Foreskin keratinocyte (primary cell): ENCODE measurements at places on chromosomes 2 and 18.

GRCh38 chr2:70477441-70477844, 76.2 kb downstream of the TGFA start:
- DNase-seq = no peak

- DNase-seq = no peak
Measured at GRCh38 chr2:136085453-136086209, 32.3 kb downstream of the CXCR4 start.

GRCh38 chr2:171531291-171531690, 9.0 kb downstream of the CYBRD1 start:
- DNase-seq = no peak

DNA sequence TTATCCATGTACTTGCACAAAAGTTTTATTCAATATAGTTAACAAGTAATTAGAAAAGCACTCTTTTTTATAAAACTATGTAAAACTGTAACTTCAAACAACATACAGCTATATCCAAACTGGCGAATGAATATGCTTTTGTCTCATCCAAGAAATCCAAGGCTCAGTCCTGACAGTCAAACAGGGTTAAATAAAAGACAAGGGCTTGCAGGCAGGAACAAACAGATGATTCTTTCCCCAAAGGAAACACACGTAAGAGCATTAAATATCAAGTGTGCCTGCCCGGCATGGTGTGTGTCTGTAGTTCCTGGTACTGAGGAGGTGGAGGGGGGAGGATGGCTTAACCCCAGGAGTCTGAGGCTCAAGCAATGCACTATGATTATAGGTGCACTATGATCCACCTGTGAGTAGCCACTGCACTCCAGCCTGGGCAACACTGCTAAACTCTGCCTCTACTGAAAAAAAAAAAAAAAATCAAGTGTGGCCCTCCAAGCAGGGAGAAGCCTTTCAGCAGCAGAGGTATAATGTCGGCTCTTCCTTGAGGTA, 171.3 kb downstream of the DLGAP1 start:
- no peak for DNase-seq

- DNase-seq = no peak
Measured at GRCh38 chr18:14098428-14098827, 33.8 kb downstream of the ZNF519 start.

DNA sequence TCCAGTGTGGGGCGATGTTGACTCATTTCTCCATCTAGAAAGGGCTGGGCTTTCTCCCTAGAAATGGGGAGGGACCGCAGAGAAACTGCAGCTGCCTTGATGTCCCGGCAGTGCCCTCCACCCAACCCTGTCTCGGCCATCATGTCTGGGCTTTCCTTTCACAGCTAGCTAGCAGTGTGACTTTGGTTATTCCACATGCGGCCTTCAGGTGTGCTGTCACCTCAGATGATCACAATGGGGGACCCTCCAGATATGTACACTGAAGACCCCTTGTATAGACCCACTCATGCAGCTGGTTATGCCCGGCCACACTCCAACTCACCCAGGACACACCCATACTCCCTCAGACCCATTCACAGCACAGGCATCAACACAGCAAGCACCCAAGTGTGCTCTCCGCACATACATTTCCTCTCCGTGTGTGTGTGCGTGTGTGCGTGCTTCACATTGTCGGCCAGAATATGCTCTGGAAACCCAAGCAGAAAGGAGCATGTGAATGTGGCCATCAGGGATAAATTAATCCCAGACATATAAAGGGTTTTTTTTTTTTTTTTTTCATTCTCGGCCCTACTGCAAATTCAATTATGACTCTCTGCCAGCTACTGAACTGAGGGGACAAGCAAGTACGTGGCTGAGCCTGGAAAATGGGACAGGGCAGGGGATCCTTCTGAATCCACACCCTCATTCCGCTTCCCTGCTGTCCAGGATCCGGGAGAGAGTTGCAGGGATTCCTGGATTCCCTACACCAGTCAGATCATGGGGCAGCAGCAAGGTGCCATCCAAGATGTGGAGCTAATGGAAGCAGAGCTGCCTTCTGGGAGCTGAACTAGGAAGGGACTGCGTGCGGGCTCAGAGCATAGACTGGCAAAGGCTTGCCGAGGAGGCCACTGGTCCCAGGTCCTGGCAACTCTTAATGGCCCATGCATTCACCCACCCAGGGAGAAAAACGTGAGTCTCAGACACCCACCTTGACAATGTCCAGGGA, 240.2 kb downstream of the DYSF start:
- DNase-seq = no peak

DNA sequence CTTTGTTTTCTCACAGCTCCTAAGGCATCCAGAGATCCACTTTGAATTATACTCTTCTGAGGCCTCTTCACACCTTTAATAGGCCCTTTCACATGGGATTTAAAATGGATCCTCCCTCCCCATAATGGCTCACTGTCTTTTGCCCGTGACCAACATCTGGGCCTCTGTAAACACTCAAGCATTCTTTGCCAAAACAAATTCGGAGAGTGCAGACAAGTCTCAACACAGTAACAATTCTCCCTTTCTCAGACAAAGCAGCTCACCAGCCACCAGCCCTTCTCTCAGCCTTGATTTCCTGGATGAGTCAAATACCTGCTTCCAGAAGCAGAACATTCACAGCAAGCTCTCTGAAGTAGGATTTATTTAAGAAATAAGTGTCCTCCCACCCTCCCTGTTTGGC, 14.0 kb upstream of the IMP4 start:
- DNase-seq = peak; percentile 98

GRCh38 chr18:32711862-32712261, 61.0 kb downstream of the KLHL14 start:
- no peak for DNase-seq

GRCh38 chr2:240622060-240622411, 3.2 kb upstream of the GPR35 start:
- no peak for DNase-seq

- no peak for DNase-seq
Measured at GRCh38 chr18:49626842-49627467, 65.1 kb downstream of the LIPG start.

DNA sequence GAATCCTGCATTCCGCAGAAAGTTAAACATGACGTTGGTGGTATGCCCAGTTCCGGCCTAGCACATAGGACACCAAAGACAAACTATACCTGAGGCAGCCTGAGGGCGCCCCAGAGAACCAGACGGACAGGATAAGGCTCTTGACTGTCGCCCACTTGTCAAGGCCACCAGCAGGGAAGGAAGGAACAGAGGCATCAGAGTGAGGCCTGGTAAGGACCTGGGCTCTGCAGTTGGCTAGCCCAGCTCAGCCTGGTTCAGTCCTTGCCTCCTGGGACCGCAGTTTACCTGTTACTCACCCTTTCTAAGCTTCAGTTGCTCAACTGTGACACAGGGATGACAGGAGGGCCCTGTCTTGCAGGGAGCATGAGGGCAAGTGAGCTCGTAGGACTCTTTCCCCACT, 82.1 kb downstream of the ACTR2 start:
- no peak for DNase-seq

GRCh38 chr18:57931038-57931437, 113.0 kb upstream of the NEDD4L start:
- DNase-seq = no peak

DNA sequence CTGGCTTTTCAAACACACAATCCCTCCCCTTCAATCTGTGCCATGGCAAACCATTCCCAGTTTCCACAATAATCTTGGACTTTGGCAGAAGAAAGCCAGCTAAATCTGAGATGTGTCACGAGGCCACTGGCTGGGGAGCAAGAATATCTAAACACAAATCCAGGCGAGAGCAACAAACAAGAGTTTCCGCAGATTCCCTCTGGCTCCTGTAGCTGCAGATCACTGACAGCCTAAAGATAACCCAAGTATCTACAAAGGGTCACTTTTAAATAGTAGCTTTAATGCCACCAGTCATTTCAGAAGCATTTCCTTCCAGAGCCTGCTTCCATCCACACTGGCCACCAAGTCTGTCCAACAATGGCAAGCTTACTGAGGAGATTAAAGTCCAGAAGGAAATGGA, 86.9 kb downstream of the ACVR1 start:
- DNase-seq = no peak

- no peak for DNase-seq
Measured at GRCh38 chr2:85585781-85586105, 1.5 kb downstream of the VAMP5 start.

DNA sequence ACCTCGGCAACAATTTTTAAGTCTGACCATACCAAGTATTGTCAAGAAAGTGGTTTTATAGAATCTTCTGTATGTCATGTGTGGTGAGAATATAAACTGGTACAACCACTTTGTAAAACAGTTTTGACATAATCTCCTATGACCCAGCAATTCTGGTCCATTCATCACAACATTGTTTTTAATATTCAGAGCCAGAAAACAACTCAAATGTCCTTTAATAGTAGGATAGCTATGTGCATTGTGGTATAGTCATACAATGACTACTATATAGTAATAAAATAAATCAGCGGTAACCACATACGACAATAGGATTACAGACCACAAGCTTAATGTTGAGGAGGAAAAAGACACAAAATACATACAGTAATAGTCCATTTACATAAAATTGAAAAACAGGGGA, 175.2 kb upstream of the SPATS2L start:
- peak; percentile 25 for DNase-seq

DNA sequence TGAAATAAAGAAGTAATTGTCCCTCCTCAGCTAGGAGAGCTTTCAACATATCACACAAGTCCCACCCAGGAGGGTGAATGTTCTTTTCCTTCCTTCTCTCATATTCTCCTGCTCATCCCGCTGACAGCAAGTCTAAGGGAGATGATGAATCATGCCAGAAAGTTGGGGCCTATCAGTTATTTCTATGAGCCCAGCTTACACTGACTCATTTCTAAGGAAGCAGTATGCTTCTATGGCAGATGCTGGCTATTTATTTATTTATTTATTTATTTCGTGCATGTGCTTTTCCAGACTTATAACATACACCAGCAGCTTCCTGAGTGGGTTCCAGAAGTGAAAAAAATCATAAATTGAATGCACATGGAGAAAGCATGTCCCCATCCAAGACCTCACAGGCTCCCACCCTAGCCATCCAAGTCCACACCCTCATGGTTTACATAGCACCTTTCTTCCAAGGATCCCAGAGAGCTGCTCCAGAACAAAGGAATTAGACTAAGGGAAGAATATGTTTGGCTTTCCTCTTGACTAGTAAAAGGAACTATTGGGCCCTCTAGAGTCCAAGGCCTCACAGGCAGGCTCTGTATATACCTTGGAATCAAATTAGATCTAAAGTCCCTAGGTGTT, 1074.2 kb upstream of the ZEB2 start:
- DNase-seq = peak; percentile 75

DNA sequence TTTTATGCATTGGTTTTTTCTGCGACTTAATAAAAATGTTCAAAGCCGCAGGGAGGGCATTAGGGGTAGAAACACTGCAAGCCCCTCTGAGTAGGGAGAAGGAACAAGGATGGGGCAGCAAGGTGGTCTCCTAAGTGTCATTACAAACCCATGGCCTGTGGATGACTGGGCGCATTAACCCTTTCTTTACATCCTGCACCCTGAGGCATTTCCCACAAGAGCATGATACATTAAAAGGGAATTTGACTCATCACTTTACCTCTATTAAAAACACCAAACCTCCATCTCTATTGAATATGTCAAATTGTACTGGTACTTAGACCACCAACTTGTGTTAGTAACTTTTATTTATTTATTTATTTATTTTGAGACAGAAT, 112.5 kb downstream of the VIT start:
- DNase-seq = peak; percentile 37

DNA sequence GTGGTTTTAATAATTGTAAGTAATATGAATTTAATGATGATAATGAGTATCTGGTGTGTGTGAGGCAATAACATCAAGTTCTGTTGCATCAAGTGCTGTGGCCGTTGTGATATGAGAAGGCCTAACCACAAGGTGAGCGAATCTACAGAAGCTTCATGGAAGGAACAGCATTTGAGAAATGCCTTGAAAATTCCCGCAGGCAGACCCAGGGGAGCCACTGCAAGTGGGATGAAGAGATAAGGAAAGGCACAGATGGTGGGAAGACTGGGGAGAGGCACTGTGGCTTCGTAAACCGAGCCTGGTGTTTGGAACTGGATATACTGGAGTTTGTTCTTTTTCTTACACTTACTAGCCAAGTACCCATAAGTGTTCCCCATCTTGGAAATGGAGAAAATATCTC, 357.5 kb downstream of the PTPRM start:
- no peak for DNase-seq

GRCh38 chr2:199985625-199986207, 30.3 kb downstream of the MAIP1 start:
- peak; percentile 23 for DNase-seq

- DNase-seq = no peak
Measured at GRCh38 chr2:101540518-101540917, 65.6 kb upstream of the RFX8 start.

DNA sequence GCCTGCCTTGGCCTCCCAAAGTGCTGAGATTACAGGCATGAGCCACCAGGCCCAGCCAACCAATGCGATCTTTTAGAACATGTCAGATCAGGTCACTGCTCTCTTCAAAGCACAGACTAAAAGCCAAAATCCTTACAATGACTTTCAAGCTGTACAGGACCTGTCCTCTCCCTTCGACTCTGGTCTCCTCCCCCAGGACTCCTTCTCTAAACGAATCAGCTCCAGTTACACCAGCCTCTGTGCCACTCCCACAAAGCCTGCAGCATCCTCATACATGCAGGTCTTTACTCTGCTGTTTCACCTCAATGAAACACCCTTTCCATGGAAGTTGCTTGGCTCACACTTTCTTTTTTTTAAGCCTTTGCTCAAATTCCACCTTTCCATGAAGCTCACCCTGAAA, 436.0 kb downstream of the METTL4 start:
- no peak for DNase-seq

DNA sequence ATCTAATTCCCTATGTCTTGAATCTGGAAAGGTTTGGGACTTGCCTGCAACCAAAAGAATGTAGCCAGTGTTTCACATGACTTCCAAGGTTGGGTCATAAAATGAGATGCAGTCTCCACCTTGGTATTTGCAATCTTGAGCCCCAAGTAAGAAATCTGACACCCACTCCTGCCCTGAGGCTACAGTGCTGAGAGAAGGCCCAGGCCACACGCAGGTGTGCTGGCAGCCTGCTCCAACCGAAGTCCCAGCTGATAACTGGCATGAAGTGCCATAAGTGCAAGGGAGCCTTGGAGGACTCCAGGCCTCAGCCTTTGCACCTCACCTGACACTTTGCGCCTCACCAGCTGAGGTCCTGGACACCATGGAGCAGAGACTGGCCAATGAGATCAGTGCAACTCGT, 182.7 kb downstream of the ANAPC1 start:
- DNase-seq = peak; percentile 64

DNA sequence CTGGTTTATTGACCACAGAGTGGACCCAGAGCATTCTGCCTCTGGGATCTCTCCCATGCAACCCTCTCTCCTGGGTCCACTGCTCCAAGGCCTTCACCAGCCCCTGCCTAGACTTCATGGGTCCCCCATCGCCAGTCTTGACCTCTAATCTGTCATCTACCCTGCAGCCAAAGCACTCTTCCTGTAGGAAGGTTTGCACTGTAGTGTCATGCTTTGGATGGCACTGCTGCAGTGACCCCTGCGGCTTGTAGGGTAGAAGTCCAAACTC, 41.7 kb downstream of the MYO7B start:
- DNase-seq = no peak

GRCh38 chr2:191927991-191928390, 81.1 kb upstream of the CAVIN2 start:
- DNase-seq = no peak

DNA sequence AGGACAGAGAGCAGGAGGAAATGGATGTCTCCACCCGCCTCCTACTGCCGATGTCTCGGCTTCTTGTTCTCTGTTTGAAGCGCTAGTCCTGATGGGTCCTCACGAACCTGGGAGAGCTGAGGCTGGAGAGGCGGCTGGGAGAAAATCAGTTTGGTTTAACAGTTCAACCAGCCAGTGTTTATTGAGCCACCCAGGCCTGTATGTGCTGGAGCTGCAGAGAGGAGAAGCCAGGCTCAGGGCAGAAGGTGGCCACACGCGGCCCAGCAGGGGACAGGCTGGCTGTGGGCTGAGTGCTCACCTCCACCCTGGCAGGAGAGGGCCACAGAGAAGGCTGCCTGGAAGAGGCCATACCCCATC, 202.1 kb downstream of the CYP26B1 start:
- no peak for DNase-seq
